ENCODE measurements at places on chromosomes 16 and 17.

- no peak for DNase-seq
These were observed 7.5 kb downstream of the NFE2L1 start for GRCh38 chr17:48055531-48056245.

GRCh38 chr17:4483012-4483840 lies 15.5 kb upstream of the SPNS2 start:
- no peak for DNase-seq

DNA sequence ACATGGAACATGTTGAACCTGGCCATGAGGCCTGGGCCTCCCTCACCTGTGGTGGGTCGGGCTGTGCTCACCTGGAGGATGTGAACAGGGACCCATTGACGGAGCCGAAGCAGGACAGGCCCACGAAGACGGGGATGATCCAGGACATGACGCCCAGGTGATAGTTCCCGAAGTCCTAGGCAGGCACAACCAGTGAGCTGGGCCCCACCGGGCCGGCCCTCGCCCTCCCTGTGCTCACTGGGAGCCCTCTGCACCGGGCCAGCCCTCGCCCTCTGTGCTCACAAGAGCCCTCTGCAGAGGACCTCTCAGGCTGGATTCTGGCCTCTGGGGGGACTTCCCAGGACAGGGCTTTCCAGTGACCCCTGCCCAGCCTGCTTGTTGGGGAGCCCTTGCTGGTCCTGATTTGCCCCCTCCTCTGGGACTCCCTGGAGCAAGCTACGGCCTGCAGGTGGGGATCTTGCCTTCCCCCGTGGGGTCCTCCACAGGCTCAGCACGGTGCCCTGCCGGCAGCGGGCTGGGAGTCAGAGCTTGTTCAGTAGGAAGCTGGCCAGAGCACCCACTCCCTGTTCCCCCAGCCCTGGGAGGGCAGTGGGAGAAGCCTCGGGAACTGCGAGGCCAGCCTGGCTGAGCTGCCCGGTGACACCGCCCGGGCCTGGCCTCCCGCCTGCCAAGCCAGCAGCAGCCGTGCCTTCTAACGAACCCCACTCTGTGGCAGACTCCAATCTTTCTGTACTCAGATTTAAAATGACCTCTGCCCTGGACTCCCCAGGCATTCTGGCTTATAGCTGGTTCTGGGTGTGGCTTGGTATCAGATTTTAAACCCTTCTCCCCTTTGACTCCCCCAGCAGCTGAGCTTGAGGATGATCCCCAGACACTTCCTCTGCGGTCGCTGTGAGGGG lies 30.4 kb downstream of the SLC7A5 start:
- DNase-seq: no peak

DNA sequence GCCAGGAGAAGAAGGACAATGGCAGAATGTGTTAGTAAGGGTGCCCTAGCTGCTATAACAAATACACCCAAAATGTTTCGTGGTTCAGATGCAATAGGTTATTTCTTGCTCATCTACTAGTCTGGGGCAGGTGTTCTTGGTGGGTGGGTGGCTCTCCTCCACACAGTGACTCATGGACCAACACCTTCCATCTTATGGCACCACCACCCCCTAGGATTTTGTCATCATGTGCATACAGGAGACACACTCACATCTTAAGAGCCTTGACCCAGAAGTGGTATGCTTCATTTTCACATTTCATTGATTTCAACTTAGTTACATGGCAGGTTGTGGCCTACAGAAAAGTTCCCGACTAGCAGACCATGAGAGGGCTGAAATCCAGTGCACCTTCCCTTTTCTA lies 114.7 kb downstream of the AMFR start:
- DNase-seq: no peak

DNA sequence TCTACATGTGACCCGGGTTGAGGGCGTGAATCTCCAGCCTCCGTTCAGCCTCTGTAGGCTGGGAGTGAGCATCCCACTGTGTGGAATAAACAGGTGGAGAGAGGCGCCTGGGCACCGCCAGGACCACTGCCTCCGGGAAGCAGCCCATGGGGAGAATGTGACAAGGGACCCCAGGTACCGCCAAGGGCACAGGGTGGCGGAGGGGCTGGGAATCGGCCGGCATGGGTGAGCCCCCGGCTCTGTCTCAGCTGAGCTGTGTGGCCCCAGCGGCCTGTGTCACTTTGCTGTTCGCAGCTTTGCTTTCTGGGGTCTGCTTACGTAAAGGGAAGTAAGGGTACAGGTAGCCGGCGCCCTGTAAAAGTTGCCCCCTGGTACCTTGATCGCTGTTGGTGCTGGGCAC lies 11.5 kb downstream of the GSE1 start:
- DNase-seq: no peak
